ENCODE measurements at places on chromosomes 2 and 18.

DNA sequence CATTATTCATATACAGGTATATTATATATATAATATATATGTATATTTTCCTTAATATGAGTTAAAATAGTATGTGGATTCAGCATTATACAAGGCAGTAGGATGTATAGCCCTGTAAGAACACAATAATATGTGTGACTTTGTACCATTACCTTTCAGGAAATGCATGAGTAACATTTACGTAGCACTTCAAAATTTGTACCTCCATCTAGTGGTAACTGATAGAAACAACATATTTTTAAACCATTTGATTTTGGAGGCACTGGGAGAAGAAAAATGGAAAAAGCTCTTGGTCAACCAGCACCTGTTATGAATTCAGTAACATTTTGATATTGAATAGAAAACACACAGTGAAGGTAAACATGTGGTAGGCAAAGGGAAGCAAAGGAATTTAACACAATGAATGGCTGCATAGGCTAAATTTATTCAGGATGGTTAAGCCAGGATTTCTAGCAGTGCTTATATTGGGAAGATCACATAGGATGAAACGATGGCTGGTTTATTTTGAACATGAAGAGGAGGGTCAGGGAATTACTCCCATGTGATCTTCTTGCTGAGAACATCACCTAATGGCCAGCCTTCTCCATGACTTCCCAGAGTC lies 565.5 kb downstream of the CCDC85A start:
- DNase-seq: no peak

DNA sequence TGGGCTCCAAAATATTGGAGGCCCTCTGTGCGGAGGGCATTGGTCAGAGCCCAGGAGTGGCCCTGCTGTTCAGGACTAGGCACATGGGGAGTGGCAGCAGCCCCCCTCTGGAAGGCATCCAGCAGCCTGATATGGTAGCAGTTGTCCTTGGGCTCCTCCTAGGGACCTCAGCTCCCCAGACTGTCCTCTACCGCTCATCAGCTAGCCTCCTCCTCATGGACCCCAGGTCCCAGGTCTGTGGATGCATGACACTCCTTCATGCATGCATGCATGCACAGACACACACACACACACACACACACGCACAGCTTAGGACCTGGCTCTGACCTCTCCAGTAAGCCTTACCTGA lies 15.4 kb upstream of the ATP6V1B1 start:
- DNase-seq: no peak

GRCh38 chr18:20971886-20972267 lies 139.7 kb downstream of the ROCK1 start:
- DNase-seq: peak; percentile 35

DNA sequence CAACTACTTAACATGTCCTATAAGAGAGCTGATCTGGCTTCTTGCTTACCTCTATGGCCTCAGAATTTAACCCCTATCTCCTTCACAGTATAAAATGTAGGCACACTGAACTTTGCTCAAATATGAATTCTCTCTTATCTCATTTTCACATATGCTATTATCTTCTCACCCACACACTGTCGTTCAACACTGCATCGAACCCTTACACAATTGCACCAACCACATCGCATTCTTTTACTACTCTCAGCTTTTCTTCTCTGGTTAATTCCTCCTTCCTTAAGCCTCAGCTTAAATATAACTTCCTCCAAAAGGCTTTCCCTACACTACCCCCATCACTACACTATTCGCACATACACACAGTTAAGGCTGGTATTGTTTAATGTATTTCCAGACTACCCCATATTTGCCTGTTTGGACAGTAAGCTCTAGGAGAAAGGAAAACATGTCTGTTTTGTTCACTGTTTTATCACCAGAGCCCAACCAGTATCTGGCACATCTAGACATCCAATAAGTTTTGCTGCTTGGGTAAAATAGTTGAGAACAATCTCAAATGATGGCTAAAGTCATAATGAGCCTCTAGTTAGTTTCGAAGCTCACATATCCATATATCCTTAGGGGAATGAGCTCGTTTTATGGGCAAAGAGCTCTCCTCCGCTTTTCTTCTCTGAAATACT lies 47.7 kb downstream of the HIBCH start:
- DNase-seq: no peak

GRCh38 chr18:23401400-23402347 lies 51.4 kb upstream of the RIOK3 start:
- DNase-seq: no peak

DNA sequence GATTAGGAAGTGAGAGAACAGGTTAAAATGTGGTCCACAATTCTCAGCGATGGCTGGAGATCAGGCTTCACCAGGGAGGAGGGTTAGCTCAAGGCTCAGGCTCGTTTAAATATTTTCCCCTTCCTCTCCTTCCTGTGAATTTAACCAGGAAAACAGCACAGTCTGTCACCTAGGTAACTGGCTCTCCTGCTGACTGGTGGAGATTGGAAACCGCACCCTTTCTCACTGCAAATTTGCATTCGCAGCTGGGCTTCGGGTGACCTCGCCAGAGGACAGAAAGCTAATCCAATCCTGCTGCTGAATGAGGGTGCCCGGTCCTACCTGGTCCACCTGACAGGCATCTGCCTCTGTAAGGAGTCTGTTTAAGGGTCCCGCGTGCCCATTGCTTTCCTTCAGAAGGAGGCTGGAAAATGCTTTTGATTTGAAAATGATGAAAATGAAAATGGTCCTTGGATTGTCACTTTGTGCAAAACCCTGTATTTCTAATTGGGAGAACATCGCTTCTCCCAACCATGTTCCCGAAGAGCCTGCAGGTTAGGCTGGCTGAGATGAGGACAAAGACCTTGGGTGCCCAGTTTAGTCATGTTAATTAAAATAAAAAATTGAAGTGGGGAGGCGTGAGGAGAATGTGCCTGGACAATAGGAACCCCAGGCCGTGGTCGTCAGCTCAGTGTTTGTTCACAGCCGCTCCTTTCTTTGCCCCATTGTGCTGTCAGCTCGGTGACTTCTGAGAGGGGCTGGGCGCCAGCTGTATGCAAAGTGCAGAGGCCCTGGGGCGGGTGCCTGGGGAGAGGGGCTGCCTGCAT lies 43.4 kb upstream of the MTCL1 start:
- peak; percentile 42 for DNase-seq

- DNase-seq: no peak
Measured at GRCh38 chr18:7070466-7070865, 47.1 kb downstream of the LAMA1 start.

DNA sequence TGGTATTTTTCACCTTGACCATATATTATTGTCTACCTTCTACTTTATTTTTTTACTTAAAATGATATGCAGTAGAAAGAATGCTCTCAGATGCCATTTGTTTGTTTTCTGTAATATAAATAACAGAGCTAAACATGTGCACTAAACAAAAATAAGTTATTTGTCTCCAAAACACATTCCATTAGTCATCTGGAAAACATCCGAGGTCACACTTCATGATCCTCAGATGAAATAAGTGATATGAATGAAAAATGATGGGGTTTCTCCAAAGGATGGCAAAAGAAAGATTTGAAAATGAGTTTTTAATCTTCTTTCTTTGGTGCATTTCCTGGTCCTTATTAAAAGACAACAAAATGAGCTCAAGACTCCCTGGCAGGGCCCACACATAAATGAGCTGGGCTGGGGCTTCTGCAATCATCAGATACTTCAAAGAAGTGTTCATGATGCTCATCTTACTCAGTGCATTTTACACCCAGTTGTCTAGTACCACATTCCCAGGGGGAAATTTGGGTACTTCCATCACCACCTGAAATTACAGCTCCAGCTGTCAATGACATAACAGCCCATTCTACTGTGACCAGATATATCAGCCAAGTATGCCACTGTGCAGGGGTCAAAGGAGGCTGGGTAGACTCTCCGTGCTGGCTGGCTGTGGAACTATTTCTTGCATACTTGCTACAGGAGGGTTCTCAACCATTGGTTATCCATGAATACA lies 283.5 kb downstream of the PID1 start:
- no peak for DNase-seq

GRCh38 chr2:25897506-25897905 lies 19.2 kb upstream of the ASXL2 start:
- peak; percentile 4 for DNase-seq

DNA sequence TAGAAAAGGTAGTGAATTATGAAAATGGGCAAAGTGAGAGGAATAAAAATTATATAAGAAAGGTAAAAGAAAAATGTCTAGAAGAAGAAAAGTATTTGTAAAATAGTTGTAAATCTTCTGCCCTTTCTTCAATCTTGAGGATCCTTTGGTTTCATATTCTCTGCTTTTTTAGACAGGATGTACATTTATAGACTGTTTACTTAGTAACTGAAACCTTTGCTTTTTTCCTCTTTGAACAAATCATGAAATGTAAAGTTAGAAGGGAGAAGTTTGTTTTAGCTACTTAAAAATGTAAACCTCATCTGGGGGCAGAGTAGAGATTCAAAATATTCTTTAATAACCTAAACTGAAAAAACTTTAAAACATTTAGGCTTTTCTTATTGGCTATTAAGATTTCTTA lies 150.4 kb upstream of the ITGA4 start:
- no peak for DNase-seq

GRCh38 chr2:190511104-190511503 lies 23.4 kb downstream of the NEMP2 start:
- peak; percentile 12 for DNase-seq
